Erythroblast (primary cell): ENCODE measurements at places on chromosomes 7 and 10.

GRCh38 chr7:18902892-18903291 is 214.5 kb downstream of the TWIST1 start:
- DNase-seq: no peak

DNA sequence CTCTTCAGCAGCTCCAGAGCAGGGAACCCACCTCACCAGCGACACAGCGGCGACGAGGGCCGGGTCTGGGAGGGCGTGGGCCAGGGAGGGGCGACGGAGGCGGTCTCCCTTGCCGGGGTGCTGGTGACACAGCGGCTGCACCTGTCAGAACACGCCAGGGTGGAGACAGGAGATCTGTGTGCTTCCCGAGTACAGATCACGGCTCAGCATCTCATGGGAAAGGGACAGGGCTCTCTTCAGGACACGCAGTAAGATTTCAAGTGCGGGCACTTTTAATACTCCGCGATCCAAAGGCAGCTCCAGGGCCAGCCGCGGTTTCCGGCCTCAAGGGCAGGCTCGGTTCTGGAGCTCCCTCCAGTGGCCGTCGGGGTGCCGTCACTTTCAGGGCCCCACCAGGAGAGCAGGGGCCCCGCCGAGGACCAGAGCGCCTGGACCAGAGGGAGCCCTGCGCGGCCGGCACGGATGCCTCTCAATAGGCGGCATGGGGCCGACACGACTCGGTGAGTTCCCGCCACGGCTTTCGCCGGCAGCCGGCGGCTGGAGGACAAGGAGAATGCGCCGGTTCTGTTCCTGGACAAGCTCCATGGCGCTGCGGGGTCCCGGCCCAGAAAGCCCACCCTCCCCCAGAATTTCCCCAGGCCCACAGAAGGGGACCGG is 21.4 kb downstream of the GPR146 start:
- peak; percentile 84 for DNase-seq

DNA sequence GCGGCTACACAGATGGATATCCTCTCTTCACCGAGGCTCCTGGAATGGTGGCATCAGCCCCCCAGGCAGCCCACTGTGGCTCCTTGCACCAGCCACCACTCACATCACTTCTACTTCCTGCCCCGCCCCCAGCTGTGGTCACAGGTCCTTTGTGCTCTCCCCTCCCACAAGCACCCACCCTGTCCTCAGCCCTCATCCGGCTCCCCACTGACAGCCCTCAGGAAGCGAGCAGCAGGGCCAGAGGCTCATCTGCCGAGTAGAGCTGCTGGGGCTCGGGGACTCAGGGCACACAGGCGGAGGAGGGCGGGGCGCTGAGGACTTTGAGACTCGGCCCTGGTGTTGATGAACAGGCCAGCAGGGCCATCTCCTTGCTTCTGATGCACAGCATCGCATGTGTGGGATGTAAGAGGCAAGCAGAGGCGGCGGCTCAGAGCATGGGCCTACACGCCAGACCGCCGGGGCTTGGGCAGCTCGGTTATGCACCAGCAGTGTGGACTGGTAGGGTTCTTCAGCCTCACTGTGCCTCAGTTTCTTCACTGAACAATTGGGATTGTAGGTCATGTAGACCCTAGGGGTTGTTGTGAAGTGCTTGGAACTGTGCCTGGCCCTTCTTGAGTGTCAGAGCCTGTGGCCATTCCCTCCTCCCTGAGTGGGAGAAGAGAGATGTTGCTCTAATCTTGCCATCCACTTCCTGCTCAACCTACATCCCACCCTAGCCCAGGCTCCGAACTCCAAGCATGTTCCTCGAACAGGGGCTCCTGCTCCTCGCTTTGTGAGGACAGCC is at the start of gene PRF1:
TSS of gene PRF1 (minus strand) at position 77 of the 784 bp plus-strand sequence. CDS start 1,839 bp downstream, outside the sequence.
- DNase-seq: no peak

DNA sequence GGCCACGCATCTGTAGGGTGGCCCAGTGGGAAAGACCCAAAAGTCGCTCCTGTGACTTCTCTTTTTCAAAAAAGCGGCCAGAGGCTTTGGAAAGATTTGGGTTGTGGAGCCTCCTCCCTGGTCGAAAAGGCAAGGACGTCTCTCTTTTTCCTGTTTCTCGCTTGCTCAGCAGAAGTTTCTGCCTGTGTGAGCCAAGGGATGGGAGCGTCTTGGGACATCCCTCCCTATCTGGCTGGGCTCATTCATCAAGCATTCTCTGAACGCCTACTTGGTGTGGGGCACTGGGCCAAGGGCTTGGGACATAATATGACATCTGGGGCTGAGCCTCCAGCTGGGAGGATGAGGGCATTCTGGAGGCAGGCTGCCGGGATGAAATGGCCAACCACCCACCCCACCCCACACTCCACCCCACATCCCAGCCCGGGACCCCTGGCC is 120.9 kb downstream of the C10orf105 start:
- DNase-seq: no peak

GRCh38 chr7:102892631-102893278 is 20.0 kb upstream of the LRRC17 start:
- no peak for DNase-seq

GRCh38 chr7:128361411-128362379 is at the start of gene PRRT4:
TSS of gene PRRT4 (minus strand) at chr7:128361690.
- DNase-seq: peak; percentile 26

- DNase-seq: no peak
Measured at GRCh38 chr10:68594405-68594804, 34.3 kb downstream of the TET1 start.

DNA sequence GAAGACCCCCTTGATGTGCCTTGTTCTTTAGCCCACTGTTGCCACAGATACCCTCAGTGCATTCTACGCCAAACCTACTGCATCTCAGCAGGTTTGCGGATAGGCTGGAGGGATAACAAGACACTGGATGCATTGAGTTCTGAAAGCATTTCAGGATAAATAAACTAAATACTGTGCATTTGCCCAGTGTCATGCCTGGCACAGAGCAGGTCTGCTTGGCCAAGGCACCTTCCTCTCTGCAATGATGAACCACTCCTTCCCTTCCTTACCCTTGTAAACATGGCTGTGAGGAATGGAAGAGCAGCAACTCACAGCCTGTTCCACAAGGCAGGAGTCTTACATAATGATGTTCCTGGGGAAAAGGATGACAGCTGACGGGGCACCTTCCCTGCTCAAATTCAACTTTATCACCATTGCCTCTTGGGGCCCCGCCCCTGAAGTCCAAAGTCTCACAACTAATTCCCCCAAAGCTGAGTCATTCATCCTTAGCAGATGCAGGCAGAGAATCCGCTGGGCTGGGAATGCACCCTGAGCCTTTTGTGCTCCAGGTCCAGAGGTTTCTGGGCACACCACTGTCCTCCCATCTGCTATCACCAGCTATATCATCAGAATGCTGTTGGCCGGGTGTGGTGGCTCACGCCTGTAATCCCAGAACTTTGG is 11.6 kb downstream of the DDX56 start:
- peak; percentile 48 for DNase-seq

DNA sequence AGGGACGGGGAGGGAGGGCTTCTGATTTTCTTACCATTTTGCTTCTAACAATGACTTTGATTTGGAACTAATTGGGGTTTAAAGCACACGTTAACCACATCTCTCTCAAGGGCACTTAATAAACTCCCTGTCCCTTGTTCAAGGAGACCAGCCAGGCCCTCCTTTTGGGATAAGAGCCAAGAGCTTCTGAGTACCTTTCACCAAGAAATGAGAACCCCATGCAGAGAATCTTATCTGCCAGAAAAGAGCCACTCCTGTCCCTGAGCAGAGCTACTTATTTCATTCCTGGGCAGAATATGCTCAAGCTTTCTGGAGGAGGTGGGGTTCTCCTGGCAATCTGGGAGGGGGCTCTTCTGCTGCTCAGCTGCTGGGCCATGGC is 574.6 kb downstream of the GALNT17 start:
- DNase-seq: no peak

DNA sequence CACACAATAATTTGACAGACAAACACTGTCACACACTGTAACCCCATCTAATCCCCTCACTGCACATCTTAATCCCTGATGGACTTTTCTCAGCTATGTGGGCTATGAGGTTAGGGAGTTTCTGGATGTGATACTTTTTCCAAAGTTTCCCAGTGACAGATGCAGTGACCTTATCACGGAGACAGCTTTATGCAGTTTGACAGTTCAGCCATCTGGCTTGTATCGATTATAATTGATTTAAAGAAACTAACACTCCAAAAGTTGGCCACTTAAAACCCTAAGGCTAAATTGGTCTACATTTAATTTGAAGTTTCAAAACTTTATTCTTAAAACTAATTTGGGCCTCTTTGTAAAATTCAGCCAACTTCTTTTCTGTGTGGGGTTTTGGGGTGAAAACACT is 196.7 kb downstream of the SDK1 start:
- DNase-seq: no peak

GRCh38 chr10:84008878-84009277 is 130.4 kb upstream of the GHITM start:
- peak; percentile 29 for DNase-seq

- DNase-seq: no peak
Measured at GRCh38 chr10:85642421-85643170, 724.0 kb downstream of the GRID1 start.
